ENCODE measurements at places on chromosomes 11 and 22.

DNA sequence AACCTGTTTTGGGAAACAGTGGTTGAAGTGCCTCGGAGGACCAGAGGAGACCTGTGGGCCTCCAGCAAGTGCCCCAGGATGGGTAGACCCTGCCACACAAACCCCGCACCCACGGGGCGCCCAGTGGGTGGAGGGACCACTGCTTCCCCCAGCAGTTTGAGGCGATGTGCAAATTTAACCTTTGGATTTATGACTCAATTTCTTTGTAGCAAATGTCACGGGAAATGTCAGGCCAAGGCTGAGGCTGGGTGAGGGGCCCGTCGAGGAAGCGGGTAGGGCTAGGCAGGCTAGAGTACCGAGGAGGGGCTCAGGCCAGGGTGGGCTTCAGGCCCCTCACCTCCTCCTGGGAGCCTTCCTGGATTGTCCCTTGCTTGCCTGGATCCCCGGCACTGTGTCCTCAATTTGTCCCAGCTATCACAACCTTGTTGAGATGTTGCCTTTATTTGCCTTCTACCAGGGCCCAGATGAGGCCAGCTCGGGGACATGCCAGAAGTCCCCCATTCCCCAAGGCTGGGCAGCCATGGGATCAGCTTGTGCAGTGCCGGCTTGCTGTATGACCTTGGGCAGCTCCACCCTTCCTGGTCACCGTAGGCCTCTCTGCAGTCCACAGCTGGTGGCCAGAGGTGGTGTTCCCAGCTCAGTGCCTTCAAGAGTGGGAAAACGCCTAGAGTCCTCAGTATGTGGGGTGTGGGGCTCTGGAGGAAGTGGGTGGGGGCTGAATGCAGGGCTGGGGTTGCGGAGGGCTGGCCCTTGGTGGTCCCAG is 39.5 kb upstream of the PRODH start:
- DNase-seq, result no peak

DNA sequence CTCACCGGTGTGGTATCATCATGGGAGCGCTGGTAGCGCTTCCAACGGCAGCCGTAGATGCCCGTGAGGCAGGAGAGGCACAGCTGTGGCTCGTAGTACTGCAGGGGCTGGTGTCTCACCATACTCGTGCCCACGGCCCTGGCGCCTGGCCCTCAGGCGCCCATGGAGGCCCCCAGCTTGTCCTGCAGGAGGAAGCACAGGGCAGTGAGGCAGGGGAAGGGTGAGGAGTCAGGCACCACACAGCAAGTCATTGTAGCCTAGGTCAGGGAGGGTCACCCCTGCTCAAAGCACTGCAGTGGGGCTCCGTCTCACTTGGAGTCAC is 44.6 kb upstream of the KLHL35 start:
- no peak for DNase-seq

GRCh38 chr11:19508165-19508564 is 204.5 kb upstream of the NAV2 start:
- DNase-seq, result no peak

DNA sequence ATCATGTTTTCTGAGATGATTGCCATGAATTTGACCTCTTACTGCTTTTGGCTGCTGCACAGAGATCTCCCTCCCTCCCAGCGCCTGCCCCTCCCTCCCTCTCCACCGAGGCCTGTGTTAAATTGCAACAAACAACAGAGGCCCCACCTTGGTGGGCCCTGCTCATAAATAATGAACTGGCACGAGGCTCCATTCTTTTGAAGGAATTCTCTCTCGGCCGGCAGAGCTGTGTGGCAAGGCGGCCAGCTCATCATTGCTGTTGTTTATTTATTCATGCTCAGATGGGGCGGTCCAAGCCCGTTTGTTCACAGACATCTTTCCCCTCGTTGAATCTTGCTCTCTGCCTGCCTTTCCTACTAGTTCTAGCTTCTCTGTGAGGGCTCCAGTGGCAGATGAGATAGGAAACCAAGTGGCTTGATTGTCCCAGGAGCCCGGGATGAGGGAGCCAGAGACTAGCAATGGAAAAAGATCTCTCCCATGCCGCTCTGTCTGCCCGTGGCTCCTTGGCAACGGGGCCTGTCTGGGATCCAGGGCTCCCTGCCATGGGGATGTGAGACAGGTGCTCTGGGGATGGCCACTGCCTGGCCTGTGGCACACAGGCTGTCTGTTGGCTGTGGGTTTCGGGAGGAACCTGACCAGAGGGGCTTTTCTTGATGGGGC is 192.6 kb downstream of the DSCAML1 start:
- peak; percentile 74 for DNase-seq

DNA sequence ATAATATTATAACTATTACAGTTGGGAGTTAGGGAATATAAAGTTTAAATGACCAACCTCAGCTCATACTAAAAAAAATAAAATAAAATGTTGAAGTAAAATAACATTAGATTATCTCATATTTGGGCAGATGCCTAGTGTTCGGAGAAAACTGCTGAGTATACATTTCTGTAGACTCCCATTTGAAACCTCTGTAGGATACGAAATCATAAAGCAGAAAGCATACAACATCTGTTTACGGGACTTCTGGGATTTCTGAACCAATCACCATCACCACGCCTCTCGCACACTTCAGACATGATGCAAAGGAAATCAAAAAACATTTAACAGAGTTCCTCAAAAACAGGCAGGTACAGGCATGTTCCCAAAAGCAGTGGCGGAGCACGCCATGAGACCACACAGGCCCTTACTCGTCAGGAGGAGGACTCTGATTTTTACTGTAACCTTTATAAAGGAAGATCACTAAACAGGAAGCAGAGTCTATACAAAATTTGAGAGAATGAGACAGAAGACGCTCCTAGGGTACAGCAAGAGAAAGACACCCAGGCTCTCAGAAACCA is 8.6 kb downstream of the ZNF195 start:
- DNase-seq, result no peak

DNA sequence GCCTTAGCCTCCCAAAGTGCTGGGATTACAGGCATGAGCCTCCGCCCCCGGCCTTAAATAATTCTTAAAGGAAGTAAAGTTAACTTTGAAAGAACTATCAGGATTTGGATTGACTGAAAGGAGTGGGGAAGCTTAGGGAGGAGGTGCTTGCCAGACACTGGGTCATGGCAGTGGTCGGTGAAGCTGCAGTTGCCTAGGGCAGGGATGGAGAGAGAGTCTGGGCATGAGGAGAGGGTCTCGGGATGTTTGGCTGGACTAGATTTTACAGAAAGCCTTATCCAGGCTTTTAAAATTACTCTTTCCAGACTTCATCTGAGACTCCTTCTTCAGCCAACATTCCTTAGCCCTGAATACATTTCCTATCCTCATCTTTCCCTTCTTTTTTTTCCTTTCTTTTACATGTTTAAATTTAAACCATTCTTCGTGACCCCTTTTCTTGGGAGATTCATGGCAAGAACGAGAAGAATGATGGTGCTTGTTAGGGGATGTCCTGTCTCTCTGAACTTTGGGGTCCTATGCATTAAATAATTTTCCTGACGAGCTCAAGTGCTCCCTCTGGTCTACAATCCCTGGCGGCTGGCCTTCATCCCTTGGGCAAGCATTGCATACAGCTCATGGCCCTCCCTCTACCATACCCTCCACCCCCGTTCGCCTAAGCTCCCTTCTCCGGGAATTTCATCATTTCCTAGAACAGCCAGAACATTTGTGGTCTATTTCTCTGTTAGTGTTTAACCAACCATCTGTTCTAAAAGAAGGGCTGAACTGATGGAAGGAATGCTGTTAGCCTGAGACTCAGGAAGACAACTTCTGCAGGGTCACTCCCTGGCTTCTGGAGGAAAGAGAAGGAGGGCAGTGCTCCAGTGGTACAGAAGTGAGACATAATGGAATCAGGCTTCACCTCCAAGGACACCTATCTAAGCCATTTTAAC is at the start of gene NNMT:
Gene NNMT (plus strand): TSS at position 724 of the 929 bp plus-strand sequence. CDS start 158 bp downstream, at position 882.
- DNase-seq, result no peak

GRCh38 chr11:79942090-79942489 is 501.3 kb upstream of the TENM4 start:
- DNase-seq, result no peak

DNA sequence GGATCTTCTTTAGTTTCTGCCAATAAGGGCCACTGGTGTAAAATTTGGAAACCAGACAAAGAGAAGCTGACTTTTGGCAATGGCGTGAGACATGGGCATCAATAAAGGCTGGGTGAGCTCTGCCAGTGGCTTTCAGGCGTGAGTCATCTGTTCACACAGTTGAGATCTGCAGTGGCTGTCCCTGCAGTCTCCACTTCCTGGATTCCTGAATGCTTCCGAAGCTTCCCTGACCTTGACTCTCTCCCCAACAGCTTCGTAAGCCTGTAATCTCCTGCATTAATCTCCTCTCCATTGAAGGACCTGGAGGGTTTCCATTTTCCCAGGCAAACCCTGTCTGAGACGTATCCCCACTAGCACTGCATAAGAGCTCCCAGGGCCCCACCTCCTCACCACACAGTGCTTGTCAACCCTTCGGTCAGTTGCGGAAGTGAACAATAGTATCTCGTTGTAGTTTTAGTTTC is 574.7 kb downstream of the TBC1D22A start:
- DNase-seq, result peak; percentile 58

DNA sequence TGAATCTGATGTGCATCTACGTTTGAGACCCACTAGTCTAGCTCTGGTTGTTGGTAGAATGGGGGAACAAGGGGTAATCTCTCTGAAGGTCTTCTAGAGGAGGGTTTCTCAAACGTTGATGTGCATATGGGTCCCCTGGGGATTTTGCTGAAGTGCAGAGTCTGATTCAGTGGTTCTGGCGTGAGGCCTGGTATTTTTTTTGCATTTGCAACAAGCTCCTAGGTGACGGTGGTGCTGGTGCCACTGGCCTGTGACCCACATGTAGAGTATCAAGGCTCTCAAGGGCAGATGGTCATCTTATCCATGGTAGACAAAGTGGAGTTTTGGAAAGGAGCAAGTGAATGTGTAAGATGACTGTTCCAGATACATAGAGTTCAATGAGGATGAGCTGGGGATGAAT is 97.1 kb downstream of the CEP164 start:
- no peak for DNase-seq

GRCh38 chr11:70030412-70030811 is 47.7 kb upstream of the ANO1 start:
- DNase-seq, result no peak

DNA sequence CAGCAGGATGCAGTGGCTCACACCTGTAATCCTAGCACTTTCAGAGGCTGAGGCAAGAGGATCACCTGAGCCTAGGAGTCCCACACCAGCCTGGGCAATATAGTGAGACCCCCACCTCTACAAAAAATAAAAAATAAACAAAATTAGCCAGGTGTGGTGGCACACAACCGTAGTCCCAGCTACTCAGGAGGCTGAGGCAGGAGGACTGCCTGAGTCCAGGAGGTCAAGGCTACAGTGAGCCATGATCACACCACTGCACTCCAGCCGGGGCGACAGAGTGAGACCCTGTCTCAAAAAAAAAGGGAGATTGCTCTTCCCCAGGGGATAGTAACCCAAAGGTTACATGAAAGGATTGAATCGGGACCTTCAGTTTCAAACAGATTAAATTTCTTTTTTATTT is 54.0 kb downstream of the AHNAK start:
- no peak for DNase-seq

DNA sequence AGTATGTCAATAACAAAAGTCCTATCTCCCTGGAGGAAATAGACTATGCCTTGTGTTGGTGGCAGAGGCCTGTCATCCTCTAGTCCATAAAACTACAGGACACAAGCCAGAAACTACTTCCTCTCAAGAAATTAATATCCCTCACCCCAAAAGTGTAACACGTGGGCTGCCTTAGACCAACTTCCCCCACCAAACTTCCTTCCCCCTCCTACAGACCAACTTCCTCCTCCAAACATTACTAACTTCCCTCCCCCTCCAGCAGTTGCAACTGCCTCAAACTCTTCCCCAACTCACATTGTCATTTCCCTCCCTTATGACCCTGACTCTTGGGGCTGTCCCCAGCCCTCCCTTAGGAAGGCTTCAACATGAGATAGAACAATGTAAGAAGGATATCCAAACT is 6.3 kb downstream of the OR52K2 start:
- DNase-seq, result no peak

DNA sequence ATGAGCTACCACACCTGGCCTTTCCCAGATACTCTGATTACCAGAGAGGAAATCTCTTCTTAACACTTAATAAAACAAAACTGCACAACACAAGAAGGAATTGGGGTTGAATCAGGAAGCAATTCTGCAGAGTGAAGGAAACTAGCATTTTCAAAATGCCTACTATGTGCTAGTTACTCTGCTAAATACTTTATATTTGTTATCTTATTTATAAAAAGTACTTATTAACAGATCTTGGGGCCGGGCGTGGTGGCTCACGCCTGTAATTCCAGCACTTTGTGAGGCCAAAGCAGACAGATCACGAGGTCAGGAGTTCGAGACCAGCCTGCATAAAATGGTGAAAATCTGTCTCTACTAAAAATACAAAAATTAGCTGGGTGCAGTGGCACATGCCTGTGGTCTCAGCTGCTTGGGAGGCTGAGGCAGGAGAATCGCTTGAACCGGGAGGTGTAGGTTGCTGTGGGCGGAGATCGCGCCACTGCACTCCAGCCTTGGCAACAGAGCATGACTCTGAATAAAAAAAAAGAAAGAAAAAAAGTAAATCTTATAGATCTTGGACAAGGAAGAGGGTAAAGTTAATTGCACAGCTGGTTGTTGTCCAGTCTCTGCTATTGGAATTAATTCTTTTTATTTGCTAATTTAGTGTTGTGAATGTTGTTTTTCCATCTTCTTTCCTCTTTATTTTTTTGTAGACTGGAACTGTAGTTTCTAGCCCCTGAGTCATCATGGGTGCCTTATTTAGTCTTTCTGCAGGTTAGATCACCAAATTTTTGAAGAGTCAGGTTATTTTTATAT is 22.1 kb downstream of the TMEM135 start:
- DNase-seq, result no peak

GRCh38 chr11:61585115-61585514 is 4.2 kb upstream of the SYT7 start:
- no peak for DNase-seq

GRCh38 chr11:17927041-17927440 is 85.8 kb downstream of the SERGEF start:
- DNase-seq, result no peak

GRCh38 chr11:31822175-31822926 is 11.2 kb upstream of the PAX6 start:
- peak; percentile 21 for DNase-seq

DNA sequence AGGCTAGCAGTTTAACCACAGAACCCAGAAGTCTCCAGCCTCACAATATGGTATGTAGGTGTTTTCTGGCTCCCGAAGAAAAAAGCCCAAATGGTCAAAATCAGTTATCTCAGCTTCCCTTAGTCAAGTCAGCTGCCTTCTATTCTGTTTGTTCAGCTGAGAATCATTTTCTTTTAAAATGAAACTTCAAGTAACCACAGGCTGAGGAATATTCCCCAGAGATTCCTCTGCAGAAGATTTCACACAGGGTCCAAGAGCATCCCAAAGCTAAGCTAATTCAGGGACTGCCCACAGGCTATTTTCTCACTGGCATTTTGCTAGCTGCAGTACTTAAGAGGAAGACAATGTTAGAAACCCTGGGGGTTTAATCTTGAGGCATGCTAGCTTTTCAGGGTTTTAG is 977.0 kb upstream of the CHORDC1 start:
- DNase-seq, result no peak
